ENCODE measurements at places on chromosomes 11 and 22.

- DNase-seq = no peak
Observed at GRCh38 chr22:44028091-44028490, 4.0 kb downstream of the PARVB start.

DNA sequence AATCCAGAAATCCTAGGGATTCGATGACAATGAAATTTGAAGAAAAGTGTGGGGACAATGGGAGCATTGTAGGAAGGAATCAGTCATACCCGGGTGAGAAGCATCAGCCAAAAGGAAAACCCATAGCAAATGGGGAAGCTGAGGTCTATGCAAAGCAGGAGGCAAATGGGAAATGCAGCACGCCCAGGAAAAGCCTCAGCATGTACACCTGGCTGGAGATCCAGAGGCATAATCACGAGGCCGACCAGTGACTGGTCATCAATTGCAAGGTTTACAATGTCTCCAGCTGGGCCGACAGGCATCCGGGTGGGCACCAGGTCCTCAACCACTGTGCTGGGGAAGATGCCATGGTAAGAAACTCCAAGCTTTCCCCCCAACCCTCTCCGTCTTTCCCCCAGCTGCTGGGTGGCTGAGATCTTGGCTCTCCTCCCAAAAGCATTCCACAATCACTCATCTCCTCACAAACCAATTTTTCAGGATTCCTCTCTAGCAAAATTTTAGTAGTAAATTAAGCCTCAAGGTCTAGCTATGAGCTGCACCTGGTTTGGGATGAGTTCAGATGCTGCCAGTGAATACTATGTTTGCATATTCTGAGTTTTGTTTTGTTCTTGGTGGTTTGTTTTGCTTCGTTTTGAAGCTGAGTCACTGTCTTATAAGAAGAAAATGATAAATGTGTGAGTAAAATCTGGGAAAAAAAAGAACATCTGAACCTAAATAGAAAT lies 98.0 kb upstream of the OR5AK2 start:
- DNase-seq = no peak

- DNase-seq = no peak
Observed at GRCh38 chr22:42399315-42400271, 32.6 kb downstream of the NFAM1 start.

- DNase-seq = no peak
Observed at GRCh38 chr11:70495351-70496310, 97.3 kb downstream of the CTTN start.

DNA sequence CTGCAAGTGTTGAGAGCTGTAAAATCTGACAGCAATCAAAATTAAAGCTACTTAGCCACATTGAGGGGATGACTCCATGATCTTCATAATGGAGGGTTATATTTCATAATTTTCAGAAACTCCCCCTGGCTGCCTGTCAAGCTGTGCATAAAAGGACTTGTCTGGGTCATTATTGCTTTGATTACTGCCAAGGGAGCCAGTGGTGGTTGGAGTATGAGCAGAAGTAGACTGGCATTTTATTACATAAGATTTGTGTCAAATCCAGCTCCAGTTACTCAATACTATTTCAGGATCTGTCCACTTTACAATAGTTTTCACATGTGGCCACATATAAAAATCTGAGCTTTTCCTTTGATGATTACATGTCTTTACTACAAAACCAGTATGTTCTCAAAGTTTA lies 108.9 kb upstream of the SLC5A12 start:
- no peak for DNase-seq

GRCh38 chr11:123692961-123693360 lies 38.5 kb upstream of the SCN3B start:
- no peak for DNase-seq

GRCh38 chr22:37538590-37539357 lies 19.6 kb upstream of the CARD10 start:
- peak; percentile 71 for DNase-seq

GRCh38 chr11:62728171-62728988 lies at the start of gene TTC9C:
TSS of gene TTC9C (plus strand) at chr11:62728486. CDS start at chr11:62728849, 363 bp downstream.
- peak; percentile 68 for DNase-seq

GRCh38 chr11:62652161-62653006 lies 718 bp downstream of the INTS5 start:
- DNase-seq = no peak

GRCh38 chr11:12149672-12150225 lies 39.4 kb downstream of the MICAL2 start:
- DNase-seq = no peak

- DNase-seq = no peak
Observed at GRCh38 chr22:35769974-35770373, 52.3 kb downstream of the APOL5 start.

- no peak for DNase-seq
Observed at GRCh38 chr11:19187833-19188258, 13.9 kb downstream of the CSRP3 start.

GRCh38 chr22:32695451-32695891 lies 106.0 kb upstream of the TIMP3 start:
- no peak for DNase-seq

DNA sequence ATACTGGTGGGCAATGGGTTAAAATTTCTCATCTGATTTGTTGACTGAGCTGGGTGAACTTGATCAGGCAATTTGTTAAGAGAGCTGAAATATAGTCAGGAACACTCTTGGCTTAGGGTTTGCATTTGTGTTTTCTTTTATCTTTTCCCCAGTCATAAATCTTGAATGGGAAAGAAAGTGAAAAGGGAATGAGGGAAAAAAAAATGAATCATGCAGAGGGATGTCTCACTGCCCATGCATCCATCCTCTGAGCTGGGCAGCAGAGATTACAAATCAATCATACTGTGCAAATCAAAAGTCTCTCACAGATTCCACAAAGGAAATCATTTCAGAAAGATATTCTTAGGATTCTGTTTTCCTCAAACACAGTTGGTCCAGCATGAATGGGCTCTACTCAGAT lies 174.2 kb upstream of the MPPED2 start:
- no peak for DNase-seq

- DNase-seq = no peak
Observed at GRCh38 chr11:127789927-127790326, 789.4 kb upstream of the KIRREL3 start.
